H9 (cell line): ENCODE measurements at places on chromosomes 1 and 21.

GRCh38 chr1:65198096-65198495, 50.1 kb downstream of the AK4 start:
- no peak for DNase-seq

DNA sequence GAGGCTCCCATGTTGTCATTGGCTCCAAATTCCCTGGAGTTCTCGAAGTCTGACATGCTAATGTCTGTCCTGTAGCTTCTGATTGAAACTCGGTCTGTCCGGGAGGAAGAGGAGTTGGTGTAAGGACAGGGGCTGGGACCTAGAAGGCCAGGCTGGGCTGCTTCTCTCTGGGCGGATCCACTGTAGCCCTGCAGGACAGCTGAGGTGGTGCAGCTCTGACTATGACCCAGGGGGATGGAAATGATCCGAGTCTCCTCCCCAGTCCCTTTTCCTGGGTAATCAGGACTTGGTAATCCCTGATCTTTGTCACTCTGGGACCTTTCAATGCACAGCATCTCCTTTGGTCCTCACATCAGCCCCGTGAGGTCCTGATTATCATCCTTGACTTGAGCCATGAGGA, 10.0 kb upstream of the FCMR start:
- DNase-seq: peak; percentile 61

DNA sequence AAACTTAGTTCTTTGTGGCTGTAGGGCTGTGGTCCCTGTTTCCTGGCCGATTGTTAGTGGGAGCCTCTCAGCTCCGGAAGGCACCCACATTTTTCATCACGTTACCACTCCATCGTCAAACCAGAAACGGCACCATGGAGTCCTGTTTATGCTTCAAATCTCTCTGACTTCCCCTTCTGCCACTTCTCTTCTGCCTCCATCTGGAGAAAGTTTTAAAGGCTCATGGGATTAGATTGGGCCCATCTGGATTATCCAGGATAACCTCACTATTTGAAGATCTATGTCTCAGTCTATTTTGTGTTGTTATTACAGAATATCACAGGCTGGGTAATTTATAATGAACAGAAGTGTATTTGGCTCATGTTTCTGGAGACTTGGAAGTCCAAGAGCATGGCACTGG, 19.3 kb upstream of the IL22RA1 start:
- DNase-seq: no peak

DNA sequence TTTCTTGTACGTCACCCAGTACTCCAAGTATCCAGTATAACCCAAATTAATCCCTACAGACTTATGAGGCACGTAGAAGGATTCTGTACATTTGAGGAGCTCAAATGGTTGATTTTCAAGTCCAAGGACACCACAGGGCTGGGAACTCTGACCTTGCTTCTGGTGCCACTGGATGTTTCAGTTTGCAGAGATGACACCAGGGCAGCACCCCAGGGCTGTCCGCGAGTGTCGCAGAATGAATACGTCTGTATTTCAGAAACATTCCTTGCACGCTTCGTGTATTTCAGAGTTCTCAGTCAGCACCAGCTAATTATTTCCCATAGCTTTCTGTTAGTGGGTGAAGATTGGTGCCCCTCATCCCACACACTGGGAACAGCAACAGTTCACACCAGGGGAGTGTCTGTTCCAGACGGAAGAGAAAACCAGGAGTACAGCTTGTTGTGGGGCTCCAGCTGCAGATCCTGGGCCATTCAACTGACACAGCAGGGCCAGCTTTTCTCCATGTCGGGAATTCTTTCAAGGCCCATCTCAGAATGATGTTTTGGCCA, 159.2 kb downstream of the RHOU start:
- no peak for DNase-seq

DNA sequence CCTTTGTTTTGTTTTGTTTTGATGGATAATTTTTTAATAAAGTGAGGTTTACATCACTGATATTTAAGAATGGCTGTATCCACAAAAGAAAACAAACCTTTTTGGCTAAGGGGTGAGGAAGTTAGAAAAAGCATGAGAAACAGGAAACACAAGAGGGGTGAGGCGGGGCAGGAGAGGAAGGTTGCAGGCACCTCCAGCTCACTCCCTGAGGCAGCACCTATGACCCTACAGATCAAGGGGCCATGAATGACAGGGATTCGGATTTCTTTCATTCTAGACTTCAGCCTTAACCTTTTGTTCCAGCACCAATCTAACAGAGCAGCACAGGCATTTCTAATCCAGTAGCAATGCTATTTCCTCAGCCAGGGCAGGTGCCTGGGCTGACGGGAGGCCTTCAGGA, 4.4 kb downstream of the CLCA4 start:
- no peak for DNase-seq

DNA sequence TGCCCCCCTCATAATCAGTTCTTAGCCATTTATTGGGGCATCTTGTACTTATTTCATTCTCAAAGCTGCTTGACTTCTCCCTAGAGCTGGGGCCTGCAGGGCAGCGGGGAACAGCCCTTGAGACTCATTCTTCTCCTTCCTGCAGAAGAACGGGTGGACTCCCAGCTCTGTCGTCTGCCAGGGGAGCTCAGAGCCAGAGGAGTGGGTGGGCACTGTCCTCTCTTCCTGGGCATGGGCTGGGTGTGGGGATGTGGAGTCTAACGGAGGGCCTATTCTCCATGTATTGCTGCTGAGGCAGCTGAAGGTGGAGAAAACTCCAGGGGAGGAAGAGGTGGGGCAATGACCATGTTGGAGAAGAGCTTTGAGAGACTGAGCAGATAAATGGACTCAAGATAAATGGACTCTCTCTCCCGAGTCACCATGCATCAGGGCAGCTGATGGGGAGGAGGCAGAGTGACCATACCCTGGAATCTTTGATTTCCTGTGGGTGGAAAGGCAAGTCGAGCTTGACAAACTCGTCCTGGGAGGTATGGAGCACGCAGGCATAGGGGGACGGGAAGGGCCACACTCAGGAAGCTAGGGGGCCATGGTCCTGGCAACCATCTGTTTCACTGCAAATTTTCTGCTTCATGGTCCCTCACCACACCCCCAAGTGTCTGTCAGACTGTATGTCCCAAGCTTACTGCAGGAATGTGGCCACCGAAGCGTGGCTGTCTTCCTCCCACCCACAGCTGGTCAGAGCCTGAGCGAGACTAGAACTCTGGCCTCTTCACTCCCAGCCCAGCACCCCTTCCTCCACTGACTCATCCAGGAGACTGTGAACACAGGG, 56.9 kb upstream of the ATP2B4 start:
- no peak for DNase-seq

DNA sequence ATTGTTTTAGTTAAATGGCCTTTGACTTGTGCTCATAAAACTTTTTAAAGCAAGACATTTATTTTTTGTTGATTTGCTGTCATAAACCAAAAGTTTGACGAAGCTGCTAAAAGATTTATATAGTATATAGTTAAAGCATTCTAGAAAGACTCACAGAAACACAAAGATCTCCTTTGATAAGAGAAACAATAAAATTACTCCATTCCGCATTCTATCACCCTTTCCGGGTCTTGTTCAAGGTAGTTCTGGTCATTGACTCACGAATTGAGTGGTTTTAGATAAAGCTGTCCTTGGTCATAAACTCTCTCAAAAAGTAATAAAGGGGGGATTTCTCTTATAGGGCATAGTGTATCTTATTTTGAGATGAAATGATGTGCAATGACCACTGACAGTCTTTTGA, 1010.5 kb upstream of the NCAM2 start:
- no peak for DNase-seq

GRCh38 chr1:62336638-62336994, 17.4 kb upstream of the KANK4 start:
- no peak for DNase-seq

- DNase-seq: no peak
Measured at GRCh38 chr1:150511985-150512660, 3.4 kb upstream of the FALEC start.

GRCh38 chr1:25809929-25810328, 9.8 kb upstream of the MTFR1L start:
- DNase-seq: no peak

- DNase-seq: no peak
Measured at GRCh38 chr21:37484535-37485474, 118.2 kb downstream of the DYRK1A start.

GRCh38 chr1:89794406-89794805, 26.4 kb upstream of the LRRC8D start:
- DNase-seq: peak; percentile 48

DNA sequence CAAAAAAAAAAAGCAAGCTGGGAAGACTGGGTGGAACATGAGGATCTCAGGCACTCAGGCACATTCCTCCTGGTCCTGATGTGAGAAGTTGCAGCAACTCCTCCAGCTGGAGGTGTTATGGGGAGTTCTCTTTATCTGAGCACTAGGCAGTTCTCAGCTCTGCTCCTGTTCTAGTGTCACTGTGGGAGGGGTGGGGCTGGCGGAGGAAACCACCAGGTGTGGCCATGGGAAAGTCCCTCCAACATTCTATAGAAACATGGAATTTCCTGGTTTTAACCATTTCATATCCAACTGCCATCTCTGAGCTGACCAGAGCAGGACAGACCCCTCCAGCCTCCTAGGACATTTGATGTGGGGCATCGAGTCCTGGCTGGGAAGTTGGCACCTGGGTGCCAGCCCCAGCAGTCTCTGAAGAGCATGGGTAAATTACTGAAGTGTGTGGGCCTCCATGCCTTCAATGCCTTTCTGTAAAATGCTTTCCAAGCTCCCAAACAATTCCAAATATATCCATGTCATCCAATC, 804 bp upstream of the IKBKE start:
- no peak for DNase-seq

DNA sequence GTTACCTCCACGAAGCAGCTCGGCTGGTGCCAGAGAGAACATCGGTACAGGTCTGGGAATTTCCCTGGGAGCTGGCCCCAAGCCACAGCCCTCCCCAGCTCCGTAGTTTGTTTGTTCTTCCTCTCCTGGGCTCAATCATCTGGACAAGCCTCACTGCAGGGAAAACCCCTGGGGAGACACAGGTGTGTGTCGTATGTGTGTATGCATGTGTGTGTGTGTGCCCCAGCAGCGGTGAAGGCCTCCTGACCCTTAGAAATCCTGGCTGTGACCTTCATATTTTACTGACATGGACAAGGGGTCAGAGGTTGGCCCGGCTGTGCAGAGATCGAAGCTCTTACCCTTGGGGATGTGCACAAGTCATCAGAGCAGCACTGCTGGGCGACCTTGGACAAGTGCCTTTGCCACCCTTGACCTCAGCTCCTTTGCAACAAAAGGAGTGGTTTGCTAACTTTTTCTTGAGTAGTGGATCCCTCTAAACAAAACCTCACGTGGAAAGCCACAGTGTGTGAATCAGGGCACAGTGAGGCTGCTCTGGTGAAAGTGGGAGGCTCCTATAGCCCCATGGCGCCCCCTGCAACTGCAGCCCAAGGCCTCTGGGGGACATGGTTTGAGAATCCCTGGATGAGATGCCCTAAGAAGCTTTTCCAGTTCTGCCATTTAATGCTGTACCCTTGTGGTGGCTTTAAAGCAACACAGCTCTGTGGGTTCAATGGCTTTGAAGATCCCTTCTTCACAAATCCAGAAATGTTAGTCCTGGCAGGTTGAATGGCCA, 12.3 kb upstream of the IL22RA1 start:
- peak; percentile 61 for DNase-seq

GRCh38 chr1:194342484-194343262, 1156.3 kb upstream of the B3GALT2 start:
- peak; percentile 79 for DNase-seq

DNA sequence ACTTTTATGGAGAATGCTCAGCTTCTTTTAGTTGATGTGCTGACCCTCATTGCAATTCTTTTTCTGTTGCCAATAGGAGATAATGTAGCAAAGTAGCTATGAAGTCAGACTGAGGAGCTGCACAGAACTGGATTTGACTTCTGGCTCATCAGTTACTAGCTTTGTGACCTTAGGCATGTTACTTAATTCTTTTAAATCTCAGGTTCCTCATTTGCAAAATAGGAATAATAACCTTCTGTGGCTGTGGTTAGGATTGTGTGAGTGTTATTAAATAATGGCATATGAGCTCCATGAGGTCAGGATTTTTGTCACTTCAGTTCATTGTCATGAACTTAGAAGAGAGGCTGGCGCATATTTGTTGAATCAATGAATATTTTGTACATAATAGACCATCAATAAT, 237.6 kb upstream of the SGIP1 start:
- no peak for DNase-seq

DNA sequence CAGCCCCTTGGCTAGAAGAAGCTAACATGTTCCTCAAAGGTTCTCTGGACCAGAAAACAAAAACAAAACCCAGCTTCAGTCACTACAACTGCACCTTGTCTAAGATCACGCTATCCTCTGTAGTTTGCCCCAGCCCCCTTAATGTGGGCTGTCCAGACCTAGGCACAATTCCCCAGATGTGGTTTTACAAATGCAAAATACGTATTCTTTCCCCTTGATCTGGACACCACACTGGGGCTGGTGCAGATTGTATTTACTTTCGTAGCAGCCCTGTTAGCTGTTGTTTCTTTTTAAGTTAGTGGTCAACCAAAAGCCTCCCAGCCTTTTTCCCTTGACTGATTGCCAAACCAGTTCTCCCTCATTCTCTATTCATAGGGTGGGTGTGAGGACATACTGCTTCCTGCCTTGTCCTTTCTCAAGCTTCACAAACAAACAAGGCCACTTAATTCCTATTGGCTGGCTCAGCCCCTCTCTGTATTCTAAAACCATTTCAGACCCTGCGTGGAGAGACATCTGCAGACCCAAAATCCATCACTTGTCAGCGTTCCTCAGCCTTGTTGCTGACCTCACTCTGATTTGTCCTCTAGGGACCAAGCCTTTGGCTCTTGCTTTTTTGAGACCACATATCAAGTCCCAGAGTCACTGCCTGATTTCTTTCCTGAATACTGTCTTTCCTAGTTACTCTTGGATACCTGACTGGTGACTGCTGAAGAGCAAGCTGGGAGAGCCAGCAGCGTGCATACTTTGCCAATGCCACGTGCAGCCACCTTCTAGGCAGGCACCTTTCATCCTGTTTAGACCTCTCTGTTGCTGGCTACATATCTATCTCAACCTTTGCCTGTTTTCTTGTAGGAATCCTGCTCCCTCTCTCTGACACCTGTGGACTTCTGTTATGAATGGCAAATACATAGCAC, 96.4 kb upstream of the RAB3GAP2 start:
- DNase-seq: peak; percentile 38

GRCh38 chr1:181972256-181972655, 89.3 kb downstream of the ZNF648 start:
- DNase-seq: no peak

GRCh38 chr21:36988536-36988935, 18.0 kb upstream of the RIPPLY3 start:
- no peak for DNase-seq

GRCh38 chr1:235073331-235073967, 55.2 kb downstream of the TOMM20 start:
- no peak for DNase-seq

GRCh38 chr1:182615468-182616129, 11.4 kb upstream of the RGS16 start:
- no peak for DNase-seq

GRCh38 chr1:119651641-119652040, 3.6 kb upstream of the ZNF697 start:
- no peak for DNase-seq

- no peak for DNase-seq
Measured at GRCh38 chr1:23799255-23799569, 1.3 kb downstream of the GALE start.

DNA sequence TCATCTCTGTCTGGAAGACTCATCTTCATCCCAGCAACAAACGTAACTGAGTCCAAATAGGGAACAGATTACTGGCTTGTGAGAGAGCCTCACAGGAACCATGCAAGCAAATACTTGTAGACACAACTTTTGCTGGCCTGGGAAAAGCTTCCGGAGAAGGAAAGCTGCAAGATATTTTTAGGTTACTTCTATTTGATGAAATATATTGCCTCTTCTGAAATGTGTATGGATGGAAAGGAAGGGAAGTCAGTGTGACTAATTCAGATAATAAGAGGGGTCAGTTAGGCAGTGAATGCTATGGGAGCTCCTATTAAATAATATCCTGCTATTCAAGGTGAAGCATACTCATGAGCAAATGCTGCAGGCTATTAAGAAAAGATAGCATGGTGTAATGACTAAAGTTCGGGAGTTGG, 20.4 kb upstream of the FGGY start:
- no peak for DNase-seq
